Stimulated activated naive CD4-positive, alpha-beta T cell (primary cell): ENCODE measurements at places on chromosomes 12 and 14.
A peak's percentile ranks its signal among the peaks of the same experiment; 100 is the strongest.

GRCh38 chr14:96092936-96093335 is 53.8 kb downstream of the C14orf132 start:
- no peak for DNase-seq

DNA sequence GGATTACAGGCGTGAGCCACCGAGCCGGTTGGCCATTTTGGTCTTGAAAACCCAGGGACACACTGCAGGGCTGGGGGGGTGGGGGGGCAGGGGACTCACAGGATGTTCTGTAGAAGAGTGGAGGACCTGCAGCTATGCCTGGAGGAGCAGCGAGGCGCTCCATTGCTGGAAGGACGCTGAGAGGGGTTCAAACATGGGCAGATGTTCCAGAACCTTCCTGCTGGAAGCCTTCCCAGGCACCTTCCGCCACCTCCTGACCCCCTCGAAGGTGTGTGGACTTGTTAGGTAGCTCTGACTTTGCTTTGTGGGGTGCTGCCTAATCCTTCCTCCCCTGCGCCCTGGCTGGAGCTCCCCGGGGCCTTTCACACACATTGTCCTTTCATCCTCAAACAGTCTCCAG is 19.6 kb upstream of the PPP1R13B start:
- no peak for DNase-seq

DNA sequence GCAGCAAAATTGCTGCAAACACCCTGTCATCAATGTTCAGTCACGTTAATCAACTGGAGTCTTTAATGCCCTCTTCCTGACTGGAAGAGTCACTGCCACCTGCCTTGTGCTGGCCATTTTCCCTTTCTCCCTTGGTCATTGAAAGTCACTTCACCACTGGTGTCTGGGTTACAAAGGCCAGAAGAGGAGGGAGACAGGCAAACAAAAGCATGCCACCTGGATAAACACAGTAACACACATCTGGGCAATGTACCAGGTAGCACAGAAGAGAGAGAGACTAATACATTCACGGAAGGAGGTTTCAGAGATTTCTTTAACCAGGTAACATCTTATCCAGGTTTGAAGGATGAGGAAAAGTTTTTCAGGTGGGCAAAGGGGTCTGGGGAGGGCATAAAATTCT is 32.7 kb downstream of the GPHB5 start:
- DNase-seq, result no peak

GRCh38 chr12:115267464-115267863 is 583.5 kb upstream of the TBX3 start:
- no peak for DNase-seq

GRCh38 chr14:21723431-21724045 is 49.9 kb upstream of the OR4E1 start:
- DNase-seq, result peak; percentile 17

DNA sequence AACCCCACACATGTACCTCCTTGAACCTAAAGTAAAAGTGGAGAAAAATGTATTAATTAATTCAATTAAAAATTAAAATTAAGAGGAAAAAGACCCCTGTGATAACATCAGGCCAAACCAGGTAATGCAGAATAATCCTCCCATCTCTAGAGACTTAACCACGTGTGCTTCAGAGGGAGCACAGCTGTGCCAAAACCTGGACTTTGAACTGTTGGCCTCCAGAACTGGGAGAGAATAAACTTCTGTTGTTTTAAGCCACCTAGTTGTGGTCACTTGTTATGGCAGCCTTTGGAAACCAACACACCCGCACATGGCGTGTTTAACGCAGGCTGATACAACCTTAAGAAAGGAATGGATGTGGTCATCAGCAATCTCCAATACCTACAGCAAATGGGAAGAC is 23.8 kb downstream of the OAS2 start:
- DNase-seq, result no peak

- no peak for DNase-seq
Observed at GRCh38 chr14:100052819-100053218, 12.4 kb upstream of the EVL start.

- DNase-seq, result peak; percentile 70
Observed at GRCh38 chr12:48977290-48978281, 536 bp upstream of the WNT1 start.

DNA sequence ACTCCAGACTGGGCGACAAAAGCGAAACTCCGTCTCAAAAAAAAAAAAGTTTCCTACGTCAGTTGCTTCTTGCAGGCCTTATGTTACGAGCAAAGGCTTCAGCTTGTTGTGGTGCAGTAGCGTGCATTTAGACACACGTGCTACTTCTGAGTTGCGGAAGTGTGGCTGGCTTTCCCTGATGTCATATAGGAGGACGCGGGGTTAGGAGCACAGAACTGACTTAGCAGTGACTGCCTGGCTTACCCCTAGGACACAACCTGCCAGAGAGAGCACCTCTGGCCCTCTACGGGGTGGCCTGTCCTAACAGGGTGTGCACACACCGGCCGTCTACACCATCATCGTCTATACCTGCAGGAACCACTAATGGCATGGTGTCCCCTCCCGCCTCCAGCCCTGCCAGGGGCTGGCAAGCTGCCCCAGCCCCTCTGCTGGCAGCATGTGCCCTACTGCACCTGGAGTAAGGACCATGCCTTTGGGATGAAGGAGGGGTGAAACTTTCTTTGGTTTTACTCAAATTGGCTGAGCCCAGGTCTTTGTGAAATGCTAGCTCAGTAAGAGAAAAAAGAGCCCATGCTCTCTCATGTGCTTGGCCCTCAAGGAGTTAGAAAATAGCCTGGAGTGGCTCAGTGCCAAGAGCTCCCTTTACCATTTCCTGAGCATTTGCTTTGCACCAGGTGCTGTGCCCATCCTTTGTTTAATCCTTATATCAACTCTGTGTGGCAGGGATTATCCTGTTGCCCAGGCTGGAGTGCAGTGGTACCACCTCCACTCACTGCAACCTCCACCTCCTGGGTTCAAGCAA is 1.7 kb upstream of the GPR68 start:
- DNase-seq, result peak; percentile 77

GRCh38 chr12:33012226-33012625 is 115.6 kb upstream of the PKP2 start:
- DNase-seq, result no peak

DNA sequence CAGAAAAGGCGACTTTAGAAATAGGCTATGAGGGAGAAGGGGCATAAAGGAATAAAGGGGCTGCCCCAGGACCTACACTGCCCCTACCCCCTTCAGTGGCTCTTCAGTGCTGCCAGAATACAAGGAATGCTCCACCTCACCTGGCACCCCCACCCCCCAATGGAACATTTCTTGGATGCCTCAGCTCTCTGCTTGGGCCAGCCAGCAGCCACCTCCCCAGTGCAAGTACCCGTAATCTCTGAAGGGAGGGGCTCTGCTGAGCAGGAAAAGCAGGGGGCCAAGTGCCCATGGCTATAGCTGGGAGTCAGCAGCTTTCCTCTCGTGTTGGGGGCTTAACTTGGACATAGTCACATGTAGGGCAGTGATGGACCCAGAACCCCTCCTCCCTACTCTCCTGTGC is 33.3 kb downstream of the BAZ2A start:
- no peak for DNase-seq

DNA sequence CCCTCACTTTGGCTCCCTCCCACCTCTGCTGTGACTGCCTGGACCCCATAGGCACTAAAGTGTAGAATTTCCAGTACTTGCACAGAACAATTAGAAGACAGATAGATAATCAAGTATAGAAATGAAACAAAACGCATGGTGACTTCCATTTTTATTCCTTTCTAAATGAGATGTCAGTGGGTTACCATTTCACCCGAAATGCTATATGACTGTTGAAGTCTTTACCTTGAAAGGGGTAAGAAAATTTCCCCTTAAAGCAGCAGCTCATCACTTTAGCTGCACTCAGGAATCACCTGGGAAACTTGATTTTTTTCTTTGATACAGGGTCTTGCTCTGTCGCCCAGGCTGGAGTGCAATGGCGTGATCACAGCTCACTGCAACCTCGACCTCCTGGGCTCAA is 12.5 kb upstream of the KSR2 start:
- no peak for DNase-seq

DNA sequence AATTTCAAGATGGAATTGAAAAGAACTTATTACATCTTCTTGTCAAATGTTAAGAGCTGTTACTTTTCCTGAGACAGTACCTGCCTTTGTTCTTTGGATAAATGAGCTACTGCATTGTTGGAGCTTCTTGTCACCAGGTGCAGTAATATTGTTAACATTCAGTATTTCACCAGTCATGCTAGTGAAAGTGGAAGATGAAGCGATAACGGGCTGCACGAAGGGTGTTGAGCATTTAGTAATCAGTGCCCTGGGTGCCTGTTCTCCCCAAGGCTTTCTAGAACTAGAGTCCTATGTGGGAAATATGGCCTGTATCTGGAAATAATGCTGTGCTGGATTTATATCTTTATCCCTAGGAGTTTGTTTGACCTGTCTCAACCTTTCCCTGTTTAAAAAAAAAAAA is 83.2 kb downstream of the PPP2R5C start:
- DNase-seq, result no peak

GRCh38 chr14:106039400-106039799 is 513.0 kb downstream of the TMEM121 start:
- no peak for DNase-seq

- DNase-seq, result peak; percentile 59
Observed at GRCh38 chr12:31874961-31875608, 84.1 kb upstream of the RESF1 start.

DNA sequence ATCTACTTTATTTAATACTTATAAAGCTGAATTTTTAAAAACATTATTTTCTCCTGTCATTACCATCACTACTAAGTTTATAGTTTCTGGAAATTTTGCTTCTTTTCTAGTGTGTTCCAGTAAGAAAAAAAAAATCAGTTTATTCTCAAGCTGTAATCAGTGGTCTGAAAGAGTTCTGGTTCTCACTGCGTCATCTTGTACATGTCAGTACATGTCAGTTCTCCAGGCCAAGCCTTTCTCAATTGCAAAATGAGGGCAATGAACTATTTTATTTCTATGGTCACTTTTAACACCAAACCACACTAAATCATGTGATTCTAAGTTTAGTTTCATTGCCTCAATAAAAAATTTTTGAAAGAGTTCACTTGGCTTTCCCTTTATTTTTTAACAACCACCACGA is 468.9 kb upstream of the LRFN5 start:
- DNase-seq, result no peak

DNA sequence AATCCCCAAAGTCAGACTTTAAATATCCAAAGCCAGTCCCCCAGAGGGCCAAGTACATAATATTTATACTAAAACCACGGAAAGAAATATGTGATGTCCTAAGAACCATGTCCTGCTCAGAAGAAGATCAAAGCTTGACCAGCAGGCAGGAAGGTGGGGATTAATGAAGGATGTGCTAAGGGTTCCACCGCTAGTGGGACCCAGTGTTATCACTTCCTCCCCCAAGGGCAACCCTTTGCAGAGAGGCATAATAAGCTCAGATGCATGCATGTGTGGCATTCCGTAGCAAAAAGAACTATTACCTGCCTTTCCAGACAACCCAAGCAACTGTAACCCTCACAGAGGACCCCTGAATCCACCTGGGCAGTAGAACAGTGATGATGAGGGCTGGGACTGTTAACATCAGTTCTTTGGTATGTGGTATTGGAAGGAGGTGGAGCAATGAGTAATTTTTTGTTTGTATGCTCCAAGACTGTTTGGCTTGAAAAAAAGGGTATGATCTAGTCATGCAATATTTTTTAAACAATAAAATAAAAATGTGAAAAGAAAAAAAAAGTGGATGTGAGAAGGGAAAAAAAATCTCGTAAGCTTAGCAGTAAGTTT is 71.7 kb upstream of the ETV6 start:
- DNase-seq, result no peak

DNA sequence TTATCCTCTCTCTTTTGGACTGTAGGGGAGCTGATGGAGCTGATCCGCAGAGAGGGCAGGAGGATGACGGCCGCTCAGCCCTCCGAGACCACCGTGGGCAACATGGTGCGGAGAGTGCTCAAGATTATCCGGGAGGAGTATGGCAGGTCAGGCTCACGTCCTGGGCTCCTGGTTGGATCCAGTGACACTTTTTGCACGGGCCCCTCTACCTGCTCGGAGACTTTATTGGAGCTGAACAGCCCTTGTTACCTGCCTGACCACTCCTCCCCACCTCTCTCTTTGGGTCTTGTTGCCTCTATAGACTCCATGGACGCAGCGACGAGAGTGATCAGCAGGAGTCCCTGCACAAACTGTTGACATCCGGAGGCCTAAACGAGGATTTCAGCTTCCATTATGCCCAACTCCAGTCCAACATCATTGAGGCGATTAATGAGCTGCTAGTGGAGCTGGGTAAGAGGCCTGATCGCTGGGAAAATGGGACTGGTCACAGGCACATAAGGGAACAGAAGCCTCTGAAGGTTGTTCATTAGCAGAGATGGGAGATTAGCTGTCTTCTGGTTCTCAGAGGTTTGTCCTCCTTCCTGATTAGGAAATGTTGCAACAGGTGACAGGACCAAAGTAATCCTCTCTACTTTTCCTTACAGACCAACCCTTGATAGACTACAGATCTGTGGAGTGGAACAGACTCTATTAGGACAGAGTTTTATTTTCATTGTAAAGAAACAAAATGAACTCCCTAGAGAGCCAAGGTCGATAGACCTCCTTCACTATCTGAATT is 718 bp downstream of the EIF2B2 start:
- DNase-seq, result no peak

DNA sequence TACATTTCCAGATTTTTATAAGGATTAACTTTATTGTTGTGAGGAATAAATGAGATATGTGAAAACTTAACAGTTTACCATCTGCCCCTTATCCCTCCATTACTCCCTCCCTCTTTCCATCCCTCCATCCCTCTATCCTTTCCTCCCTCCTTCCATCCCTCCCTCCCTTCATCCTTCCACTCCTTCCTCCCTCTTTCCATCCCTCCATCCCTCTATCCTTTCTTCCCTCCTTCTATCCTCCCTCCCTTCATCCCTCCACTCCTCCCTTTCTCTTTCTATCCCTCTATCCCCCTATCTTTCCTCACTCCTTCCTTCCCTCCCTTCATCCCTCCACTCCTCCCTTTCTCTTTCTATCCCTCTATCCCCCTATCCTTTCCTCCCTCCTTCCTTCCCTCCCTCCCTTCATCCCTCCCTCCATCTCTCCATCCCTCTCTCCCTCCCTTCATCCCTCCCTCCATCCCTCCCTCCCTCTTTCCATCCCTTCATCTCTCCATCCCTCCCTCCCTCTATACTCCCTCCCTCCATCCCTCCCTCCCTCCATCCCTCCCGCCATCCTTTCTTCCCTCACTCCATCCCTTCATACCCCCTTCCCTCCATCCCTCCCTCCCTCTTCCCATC is 181.8 kb upstream of the PLXNC1 start:
- DNase-seq, result no peak

- DNase-seq, result no peak
Observed at GRCh38 chr12:63869656-63870055, 25.2 kb downstream of the SRGAP1 start.

GRCh38 chr12:114402084-114402717 is 3.7 kb downstream of the TBX5 start:
- DNase-seq, result no peak

DNA sequence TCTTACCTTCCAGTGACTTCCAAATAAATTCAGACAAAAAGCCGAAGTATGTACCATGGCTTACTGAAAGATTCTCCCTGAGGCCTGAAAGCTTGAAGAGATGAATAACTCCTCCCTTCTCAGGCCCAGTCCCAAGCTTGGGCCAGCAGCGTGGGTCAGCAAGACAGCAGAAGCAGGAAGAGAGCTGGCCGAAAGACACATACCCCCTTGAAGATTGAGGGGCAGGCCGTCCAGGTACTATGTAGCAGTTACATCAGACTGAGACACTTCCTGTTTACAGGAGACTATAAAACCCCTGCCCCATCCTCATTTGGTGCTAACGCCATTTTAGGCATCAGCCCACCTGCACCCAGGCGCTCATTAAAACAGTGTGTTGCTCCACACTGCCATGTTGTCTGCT is 15.0 kb downstream of the NDUFA12 start:
- peak; percentile 11 for DNase-seq
